Endodermal cell (in vitro differentiated cells): ENCODE measurements at places on chromosomes 6 and 20.

GRCh38 chr6:100915876-100916275 is 34.7 kb upstream of the ASCC3 start:
- H3K4me1 ChIP-seq = peaks cover 4% of the 10 kb centered on the region
- no peaks in the 10 kb centered on the region for H3K36me3 ChIP-seq
- H3K4me3 ChIP-seq = no peak overlapping the region
- no peak for DNase-seq
- H3K27me3 ChIP-seq = no peaks in the 10 kb centered on the region

DNA sequence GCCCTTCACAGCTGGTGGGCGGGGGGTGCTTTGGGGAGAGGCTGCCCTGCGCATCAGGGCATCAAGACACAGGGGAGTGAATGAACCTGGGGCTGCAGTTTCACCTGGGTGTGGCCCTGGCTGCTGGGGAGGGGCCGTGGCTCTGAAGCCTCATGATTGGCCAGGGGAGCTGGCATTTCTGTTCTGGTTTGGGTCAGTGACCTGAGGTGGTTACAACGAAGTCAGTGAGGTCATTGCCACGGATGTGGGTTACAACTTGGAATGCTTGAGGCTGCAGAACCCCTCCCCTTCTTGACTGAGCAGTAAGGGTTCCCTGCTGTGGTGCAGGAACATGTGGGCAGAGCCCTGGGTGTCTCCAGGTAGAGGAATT is 3.0 kb downstream of the TCEA2 start:
- no peaks in the 10 kb centered on the region for H3K36me3 ChIP-seq
- no peak overlapping the region for H3K27ac ChIP-seq
- no peak overlapping the region for H3K4me3 ChIP-seq
- H3K4me1 ChIP-seq = no peaks in the 10 kb centered on the region
- peak; percentile 80 for DNase-seq

DNA sequence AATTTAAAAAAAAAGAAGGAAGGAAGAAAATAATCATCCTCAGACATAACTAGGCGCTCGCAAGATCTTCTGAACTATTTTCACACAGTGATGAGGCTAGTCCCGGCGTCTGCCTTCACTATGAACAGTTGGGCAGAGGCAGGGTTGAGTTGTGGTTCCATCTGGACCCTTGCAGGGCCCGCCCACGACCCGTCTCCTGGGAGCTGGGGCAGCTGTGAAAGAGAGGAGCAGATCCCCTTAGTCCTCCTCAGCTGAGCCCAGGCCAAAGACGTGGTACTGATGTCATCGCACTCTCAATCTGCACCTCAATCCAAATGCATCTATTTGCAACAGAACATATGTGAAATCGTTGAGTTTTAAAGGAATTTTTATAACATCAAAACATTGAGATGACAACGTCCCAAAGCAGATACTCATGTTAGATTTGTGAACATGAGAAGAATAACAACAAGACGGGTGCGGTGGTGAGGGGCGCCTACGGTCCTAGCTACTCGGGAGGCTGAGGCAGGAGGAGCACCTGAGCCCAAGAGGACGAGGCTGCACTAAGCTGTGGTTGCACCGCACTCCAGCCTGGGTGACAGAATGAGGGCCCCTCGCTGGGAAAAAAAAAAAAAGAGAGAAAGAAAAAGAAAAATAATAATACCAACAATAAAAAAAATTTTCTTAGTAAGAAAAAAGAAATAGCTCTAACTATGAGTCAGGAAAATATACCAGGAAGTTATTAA is 15.3 kb downstream of the TCFL5 start:
- no peak overlapping the region for H3K4me3 ChIP-seq
- H3K27me3 ChIP-seq = no peaks in the 10 kb centered on the region
- no peaks in the 10 kb centered on the region for H3K4me1 ChIP-seq
- no peak overlapping the region for H3K27ac ChIP-seq
- no peak for DNase-seq
- H3K36me3 ChIP-seq = peaks cover 36% of the 10 kb centered on the region

- no peaks in the 10 kb centered on the region for H3K36me3 ChIP-seq
- DNase-seq = peak; percentile 87
- H3K4me3 ChIP-seq = peak overlapping the region; percentile 96
- H3K4me1 ChIP-seq = peaks cover 2% of the 10 kb centered on the region
- H3K27me3 ChIP-seq = no peaks in the 10 kb centered on the region
Observed at GRCh38 chr6:81752921-81753710, 635 bp upstream of the TENT5A start.

- DNase-seq = no peak
- no peaks in the 10 kb centered on the region for H3K4me1 ChIP-seq
- no peak overlapping the region for H3K4me3 ChIP-seq
- H3K36me3 ChIP-seq = no peaks in the 10 kb centered on the region
- no peaks in the 10 kb centered on the region for H3K27me3 ChIP-seq
- H3K27ac ChIP-seq = no peak overlapping the region
Observed at GRCh38 chr20:31278178-31278577, 20.7 kb downstream of the DEFB115 start.
